ENCODE measurements at places on chromosomes 3 and 15.
A peak's percentile ranks its signal among the peaks of the same experiment; 100 is the strongest.

DNA sequence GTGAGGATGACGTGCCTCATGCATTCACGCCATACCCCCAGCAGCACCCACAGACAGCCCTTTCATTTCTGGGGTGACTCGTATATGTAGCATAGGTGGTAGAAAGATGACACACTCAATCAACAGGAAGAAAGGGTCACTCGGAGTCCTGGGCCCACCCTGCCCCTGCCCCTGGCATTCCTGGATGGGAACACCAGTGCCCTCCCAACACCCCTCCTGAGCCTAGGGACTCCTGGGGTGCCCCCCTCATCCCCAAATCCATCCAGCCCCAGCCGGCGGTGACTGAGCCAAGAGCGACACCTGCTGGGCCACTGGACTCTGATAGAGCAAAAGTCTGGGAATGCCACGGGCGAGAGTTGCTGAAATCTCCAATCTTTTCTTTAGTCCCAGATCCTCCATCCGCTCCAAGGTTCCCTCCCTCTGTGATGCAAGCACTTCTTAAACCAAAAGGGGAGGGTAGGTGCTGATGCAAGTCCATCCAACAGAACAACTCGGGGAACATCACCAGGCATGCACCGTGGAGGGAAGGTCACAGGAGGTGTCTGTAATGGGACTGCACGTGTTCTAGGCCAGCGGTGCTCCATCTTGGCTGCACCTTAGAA is 31.1 kb downstream of the ACAN start:
- DNase-seq = peak; percentile 9

DNA sequence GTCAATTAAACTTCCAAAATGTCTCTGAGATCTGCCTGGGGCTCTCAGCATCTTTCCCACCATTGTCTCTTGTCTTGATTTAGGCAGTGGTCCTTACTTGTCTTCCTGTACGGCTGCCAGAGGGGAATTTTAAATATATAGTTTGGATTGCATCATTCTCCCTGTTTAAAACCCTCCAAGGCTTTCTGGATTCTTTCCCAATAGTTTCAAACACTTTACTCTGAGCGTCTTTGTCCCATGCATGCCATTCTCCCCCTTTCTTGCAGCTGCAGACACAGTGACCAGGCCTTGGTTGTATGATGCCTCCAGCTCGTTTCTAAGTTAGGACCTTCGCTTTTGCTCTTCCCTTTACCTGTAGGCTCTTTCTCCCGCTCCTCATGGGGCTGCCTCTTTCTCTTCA is 323.3 kb upstream of the CTNNB1 start:
- DNase-seq = no peak

- no peak for DNase-seq
Observed at GRCh38 chr3:14514323-14514720, 25.8 kb downstream of the GRIP2 start.

- DNase-seq = no peak
Observed at GRCh38 chr15:81825136-81825535, 220.7 kb downstream of the MEX3B start.

DNA sequence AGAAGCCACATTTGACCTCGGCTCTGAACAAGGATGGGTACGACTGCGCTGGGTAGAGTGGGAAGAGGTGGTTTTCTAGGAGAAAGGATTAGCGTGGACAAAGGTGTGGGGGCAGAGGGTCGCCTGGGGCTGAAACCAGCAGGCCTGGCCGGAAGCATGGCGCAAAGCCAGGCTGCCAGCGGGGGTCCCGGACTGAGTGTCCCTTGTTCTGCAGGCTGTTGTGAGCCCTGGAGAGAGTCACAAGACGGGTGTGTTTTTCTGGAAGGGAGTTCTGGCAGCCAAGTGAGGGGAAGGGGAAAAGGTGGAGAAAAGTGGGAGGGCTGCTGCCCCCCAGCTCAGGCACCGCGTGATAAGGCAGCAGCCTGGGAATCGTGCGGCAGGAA is 98.5 kb upstream of the MEF2A start:
- DNase-seq = no peak

GRCh38 chr3:62445275-62445674 is 71.9 kb upstream of the FEZF2 start:
- no peak for DNase-seq

DNA sequence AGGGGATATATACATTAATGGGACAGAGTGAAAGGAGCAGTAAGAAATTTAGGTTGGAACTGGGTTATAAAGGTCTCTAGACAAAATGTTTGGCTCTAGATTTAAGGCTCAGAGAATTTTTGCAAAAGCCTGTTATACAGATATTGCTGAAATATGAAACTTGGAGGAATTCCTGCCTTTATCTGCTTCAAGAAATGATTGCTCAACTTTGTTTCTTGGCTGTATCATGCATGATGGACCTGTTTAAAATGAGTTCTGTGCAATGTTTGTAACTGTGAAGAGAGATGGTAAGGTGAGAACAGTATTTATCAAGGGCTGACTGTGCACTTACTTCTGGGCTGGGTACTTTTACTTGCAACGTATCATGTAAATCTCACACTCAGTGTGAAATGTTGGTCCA is 3.3 kb downstream of the CRYBG3 start:
- no peak for DNase-seq

DNA sequence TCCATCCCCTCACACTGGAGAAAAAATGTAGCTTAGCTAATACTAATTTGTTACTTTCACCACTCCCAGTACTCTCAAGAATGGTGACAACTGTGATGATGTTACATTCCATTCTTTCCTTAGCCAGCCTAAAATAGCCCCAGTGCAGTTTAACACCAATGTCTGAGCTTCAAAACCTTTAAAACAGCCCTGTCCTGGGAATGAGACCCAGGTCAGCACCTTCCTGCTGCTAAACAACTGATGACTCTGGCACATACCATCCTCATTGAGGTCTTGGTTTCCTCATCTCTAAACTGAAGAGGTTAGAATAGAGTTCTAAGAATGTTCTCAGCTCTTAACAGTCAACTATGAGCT is 3.8 kb downstream of the SCAMP2 start:
- DNase-seq = no peak

GRCh38 chr3:190130696-190131095 is 10.0 kb upstream of the P3H2 start:
- no peak for DNase-seq

GRCh38 chr3:118949113-118949760 is 85.4 kb downstream of the IGSF11 start:
- no peak for DNase-seq

DNA sequence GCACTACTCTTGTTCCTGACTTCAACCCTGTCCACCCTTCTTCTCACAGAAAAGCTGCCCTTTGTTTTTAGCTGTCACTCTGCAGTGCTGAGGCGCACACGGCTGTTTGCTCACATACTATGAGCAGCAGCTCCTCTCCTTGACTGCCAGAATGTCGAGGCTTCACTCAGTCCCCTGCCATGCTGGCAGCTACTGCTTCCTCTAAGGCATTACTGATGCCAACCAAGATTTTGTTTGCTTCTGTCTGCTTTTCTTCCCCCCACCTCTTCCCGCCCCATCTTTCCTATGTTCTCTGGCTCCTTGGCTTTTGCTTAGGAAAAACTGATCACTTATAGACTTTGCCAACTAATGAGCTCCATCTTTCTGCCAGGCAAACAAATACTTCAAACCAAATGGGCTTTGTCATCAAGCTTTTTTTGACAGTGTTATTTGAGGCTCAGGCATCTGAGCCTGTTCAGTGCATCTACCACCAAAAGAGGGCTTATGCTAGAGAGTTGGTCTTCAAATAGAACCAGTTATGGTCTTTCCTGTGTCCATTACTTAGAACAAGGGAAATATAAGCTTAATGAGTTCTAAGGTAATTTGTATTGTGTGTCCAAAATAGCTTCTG is 81.0 kb downstream of the FBXL2 start:
- DNase-seq = peak; percentile 63

DNA sequence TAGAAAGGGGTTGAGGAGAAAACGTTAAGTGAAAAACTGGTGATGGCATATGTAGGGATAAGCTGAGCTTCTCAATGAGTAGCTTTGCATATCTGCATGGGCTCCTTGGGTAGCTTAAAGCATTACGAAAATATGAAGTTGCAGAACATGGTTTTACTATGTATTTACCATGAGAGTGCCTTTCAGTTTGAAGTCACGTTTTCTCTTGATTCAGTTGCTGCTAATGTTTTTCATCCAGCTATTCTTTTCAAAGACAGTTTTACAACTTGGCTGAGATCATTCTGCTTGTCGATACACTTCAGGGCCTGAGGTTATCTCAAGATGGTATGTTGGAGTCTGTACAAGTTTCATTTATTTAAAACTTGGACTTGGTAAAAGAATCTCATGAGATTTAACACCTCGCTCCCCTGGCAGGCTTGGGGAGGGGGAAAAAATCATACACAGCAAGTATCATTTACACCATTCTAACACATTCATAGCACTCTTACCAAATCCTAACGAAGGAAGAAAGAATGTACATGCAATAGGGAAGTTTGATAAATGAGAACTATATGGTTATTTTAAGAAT is 103.3 kb upstream of the CMC1 start:
- DNase-seq = no peak

DNA sequence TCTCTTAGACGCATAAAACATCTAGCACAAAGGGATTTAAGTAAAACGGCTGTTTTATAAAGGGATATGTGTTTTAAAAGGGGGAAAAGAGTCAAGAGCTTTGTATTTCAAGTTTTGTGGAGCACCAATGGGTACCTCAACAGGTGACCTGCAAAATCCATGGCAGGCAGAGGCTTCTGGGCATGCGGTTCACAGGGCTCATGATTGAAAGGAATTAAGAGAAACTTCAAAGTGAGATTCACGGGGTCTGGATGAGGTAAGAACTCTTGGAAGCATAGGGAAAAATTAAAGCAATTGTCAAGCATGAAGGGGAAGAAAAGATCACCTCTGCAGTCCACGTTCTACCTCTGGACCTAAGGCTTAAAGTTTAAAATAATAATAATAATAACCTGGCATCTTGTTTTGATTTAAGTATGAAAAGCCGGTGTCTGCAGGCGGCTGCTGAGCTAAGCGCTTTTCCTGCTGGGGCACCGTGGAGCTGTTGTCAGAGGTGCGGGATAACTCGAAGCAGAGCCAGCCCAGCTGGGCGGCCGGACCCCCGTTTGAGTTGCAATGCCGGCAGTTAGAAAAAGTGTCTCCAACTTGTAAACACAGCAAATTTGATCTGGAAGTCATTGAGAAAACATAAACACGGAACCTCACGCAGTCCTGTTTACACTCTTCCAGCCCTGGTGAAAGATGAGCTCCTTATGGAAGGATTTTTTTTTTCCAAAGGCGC is 40.5 kb downstream of the HES1 start:
- no peak for DNase-seq

DNA sequence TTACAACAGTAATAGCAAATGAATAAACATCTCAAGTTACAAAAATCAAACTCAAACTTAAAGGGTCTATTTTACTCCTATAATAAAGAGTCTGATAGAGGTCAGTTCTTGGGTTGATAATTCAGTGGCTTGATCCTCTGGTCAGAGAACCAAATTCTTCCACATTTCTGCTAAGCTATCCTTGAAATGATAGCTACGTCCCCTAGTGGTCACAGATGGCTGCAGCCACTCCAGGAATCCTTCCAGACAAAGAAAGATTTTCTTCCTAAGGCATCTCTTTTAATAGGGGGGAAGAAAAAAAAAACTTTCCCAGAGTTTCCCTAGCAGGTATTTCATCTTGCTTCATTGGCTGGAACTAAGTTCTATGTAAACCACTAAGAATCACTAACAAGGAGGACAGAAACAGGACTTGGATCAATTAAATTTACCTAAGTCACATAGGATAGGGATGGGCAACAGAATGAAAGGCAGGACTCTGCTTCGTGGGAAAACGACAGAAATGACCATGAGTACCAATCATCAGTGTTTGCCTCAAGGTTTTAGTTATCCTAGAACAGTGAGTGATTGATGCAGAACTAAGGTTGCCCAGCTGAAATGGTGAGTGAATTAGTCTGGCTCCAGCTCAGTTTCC is 160.7 kb downstream of the STAC start:
- DNase-seq = peak; percentile 17

DNA sequence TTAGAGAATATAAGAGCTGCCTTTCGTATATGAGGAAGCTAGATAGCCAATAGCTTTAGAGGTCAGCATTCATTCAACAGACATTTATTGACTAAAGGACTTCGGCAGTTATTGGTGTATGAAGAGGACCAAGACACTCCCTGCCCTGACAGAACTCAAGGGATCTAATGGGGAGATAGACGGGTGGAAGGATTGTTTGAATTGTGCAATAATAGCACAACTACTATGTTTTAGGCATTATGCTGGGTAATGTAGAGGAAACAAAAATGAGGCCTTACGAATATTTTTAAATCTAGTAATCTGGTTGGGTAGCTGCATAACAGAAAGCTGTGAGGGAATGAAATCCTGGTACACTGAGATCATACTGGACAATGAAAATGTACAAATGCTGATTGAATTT is 5.0 kb downstream of the LRCH3 start:
- DNase-seq = no peak

GRCh38 chr3:160163229-160163878 is 61.9 kb upstream of the C3orf80 start:
- DNase-seq = peak; percentile 44

GRCh38 chr3:111373239-111373638 is 168.8 kb upstream of the CD96 start:
- DNase-seq = no peak

DNA sequence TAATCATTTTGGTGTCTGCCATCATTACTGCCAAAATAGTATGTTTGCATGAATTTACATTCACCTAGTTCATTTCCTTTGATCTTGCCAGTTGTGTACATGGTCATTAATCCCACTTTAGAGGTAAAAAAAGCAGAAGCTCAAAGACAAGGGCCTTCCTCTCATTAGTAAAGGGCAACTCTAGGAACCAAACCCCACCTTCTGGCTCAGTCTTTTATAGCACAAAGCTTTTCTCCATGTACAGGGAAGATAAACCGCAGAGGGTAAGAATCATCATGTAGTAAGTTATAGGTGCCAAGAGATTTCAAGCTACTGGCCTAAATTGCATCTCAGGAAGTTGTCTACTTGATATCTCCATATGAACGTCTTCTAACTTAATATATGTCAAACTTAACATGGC is 19.3 kb upstream of the SPG21 start:
- DNase-seq = peak; percentile 26

DNA sequence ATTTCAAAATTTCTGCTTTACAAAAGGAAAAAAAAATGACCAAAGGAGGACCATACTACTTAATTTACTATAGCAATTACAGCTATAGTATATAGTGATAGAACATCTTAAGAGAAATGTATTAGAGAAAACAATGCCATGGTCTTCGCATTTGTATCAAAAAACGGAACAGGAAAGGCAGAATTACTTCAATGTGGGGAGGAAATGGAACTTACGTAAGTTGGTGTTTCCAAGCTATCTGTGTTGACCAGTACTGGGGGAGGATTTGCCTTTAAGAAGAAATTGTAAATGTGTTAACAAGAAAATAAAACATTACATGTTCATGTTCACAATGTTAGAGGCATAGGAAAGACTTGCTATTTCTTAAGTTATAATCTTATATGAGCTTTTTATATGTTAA is 119.9 kb upstream of the MELTF start:
- no peak for DNase-seq

GRCh38 chr3:106193876-106194275 is 325.1 kb upstream of the CBLB start:
- no peak for DNase-seq

Measured in cerebellar cortex (tissue), 1 donor.